ENCODE measurements at places on chromosomes 2 and 18.
A peak's percentile ranks its signal among the peaks of the same experiment; 100 is the strongest.

GRCh38 chr2:231633241-231633976, 40.7 kb downstream of the TEX44 start:
- no peak for DNase-seq

DNA sequence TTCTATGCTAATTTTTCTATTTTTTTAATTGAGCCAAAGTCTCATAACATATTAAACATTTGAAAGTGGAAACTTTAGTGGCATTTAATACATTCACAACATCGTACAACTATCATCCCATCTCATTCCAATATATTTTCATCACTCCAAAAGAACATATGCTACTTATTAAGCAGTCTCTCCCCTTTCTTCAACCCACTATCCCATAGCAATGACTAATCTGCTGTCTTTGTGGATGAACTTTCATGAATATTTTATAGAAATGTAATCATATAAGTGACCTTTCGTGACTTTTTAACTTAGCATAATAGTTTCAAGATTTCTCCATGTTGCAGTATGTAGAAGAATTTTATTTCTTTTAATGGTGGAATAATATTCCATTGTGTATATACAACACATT, 90.3 kb downstream of the CCDC178 start:
- no peak for DNase-seq

GRCh38 chr2:65530547-65531320, 98.3 kb upstream of the SPRED2 start:
- no peak for DNase-seq

DNA sequence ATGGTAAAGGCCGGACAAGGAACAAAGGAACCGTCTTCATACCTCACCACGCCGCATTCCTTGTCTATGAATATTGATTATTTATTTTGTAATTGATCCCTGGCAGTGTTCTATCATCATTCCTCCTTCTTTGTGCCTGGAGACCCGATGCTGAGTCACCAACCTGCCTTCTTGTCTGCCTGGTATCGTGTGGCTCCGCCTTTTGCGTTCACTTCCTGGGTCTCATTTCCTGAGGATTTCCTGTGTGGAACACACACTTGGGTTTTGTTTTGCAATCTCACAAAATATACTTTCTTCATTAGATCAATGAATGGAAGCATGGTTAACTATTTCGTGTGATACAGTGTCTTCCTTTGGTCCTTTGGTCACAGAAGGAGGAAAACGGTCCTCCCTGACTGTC, 95.5 kb upstream of the SNTG2 start:
- DNase-seq = no peak

DNA sequence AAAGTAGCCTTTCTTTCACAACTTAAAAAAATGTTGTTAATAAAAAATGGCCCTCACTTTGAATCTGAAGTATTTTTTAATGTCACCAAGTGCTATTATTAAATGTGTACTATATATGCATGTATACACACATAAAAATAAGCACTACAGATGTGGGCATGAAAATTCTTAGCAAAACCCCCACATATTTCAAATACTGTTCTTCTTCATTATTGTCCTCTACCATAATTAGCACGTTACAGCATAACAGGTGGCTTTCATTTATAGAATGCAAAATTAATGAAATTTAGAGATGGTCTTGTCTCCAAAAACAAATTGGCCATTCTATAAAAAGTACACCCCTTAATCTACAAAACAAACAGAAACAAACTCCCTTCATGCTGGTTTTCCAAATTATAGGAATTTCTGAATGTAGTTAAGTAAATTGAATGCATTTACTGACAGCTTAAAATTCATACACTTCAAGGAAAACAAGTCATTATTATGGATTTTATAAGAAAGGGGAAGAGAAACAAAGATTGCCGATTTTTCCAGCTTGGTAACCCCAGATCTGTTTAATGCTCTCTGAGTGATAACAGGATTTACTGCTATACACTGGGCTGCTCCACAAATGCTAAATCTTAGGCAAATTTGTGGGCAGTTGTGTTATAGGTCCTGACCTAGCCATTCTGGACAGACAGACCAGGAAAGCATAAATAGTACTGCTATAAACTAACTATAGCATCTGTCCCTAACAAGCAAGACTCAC, 67.2 kb downstream of the SPRED2 start:
- no peak for DNase-seq

- peak; percentile 19 for DNase-seq
Measured at GRCh38 chr2:203328760-203329540, 756 bp downstream of the ABI2 start.

GRCh38 chr2:202267495-202267894, 1.9 kb downstream of the NOP58 start:
- no peak for DNase-seq

GRCh38 chr18:79738581-79739439, 58.9 kb upstream of the KCNG2 start:
- DNase-seq = no peak

- DNase-seq = no peak
Measured at GRCh38 chr2:81334046-81334445, 1029.5 kb upstream of the LRRTM1 start.

DNA sequence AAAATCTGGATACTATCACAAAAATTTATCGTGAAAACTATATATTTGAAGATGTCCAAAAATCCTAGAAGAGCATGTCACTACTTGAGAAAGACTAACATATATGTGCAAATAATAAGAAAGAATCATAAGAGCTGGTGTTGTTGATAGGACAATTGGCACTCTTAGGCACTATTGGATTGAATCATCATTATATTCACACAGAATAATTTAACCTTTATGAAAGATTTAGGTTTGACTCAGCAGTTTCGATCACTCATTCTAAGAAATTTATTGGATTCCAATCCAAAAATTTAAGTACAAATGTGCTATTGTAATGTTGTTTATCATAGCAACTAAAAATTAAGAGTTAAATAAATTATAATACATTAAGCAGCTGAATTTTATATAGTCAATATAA, 503.6 kb downstream of the SPAG16 start:
- DNase-seq = no peak

DNA sequence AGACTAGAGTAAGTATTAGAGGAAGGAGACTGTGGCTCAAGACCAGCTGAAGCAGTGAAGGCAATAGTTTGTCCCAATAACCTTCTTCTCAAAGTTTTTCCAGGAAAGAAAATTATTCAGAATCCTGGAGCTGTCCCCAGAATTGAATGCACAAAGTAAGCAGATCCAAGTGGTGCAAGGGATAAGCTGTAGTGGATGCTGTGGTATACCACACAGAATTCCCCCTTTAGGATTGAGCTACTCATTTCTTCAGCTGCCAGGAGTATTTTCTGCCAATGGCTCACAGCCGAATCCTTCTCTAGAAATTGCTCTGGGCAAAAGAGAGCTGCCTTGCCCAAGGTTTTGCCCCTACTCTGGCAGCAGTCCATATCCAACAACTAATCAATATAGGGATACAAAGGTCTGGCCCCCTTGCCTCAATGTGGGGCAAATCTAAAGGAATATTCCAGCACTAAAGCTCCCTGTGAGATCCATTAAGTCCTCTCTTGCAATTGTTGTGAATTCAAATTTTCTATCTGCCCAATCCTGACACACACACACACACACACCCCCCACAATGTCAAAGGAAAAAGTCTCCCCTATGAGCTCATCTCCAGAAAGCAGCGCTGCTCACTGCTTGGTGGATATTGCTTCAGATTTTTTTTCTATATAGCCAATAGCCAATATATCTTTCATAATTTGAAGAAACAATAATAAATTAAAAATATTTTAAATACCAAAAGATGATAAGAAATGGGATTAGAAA, 18.4 kb upstream of the TCF7L1 start:
- DNase-seq = no peak

GRCh38 chr2:201432038-201432620, 19.1 kb downstream of the TRAK2 start:
- no peak for DNase-seq

DNA sequence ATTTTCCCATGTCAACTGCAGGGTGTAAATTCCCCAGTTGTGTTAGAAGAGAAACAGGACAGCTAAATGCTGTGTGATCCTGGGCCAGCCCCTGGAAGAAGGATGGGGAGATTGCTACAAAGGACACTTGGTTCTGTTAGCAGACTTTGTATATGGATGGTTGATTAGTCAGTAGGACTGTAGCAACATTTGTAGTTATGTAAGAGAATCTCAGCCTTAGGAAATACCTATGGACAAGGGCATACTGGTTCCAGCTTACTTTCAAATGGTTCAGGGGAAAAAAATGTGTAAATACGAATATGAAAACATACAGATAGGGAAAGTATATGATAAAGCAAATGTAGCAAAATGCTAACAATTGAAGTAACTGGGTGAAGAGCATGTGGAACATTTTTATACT, 47.6 kb downstream of the GNAL start:
- DNase-seq = no peak
